ENCODE measurements at places on chromosomes 7 and 10.

GRCh38 chr10:76209135-76209534 lies 777.7 kb downstream of the LRMDA start:
- DNase-seq: no peak

GRCh38 chr7:92808006-92808405 lies 28.4 kb downstream of the CDK6 start:
- no peak for DNase-seq

GRCh38 chr10:132803416-132804210 lies 17.7 kb upstream of the NKX6-2 start:
- DNase-seq: no peak

DNA sequence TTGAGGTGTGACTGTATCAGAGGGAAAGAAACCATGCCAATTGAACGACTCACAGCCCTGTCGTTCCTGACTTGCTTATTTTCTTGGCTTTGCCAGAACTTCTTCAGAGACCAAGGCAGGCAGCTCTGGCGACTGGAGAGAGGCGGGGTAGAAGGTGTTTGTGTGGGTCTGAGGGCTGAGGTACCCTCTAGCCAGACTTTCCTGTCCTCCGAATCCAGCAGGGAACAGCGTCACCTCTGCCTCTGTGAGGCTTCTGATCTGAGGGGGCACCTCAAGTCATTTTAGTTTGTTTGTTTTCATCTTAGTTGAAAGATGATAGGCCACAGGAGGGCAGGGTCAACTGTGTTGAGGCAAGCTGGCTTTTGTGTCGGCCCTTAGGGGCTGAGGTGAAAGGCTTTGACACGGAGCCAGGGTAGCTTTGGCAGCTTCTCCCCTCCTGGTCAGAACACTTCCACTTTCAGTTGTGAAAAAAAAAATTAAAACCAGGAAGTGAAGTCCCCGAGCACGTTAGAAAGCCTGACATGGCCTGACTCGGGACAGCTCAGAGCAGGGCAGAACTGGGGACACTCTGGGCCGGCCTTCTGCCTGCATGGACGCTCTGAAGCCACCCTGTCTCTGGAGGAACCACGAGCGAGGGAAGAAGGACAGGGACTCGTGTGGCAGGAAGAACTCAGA lies 1.9 kb downstream of the ACSL5 start:
- DNase-seq: no peak

DNA sequence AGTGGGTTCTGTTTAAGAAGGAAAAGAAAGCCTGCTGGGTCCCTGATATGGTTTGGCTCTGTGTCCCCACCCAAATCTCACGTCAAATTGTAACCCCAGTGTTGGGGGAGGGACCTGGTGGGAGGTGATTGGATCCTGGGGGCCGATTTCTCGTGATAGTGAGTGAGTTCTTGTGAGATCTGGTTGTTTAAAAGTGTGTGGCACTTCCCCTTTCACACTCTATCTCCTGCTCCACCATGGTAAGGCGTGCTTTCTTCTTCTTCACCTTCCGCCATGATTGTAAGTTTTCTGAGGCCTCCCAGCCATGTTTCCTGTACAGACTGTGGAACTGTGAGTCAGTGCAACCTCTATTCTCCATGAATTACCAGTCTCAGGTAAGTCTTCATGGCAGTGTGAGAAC lies 42.6 kb downstream of the INPP5A start:
- DNase-seq: no peak

DNA sequence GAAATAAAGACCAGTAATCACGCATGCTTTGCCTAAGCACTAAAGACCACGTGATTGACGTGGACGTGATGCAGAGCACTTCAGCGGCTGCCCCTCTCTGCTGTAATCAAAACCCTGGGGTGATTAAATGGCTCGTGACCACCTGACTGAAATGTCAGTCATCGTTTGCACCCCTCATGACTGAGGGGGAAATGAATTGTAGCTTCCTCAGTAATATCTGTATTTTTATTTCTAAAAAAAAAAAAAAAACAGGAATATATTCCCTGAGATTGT lies 148.1 kb upstream of the RSU1 start:
- no peak for DNase-seq

GRCh38 chr10:56279270-56279669 lies 81.8 kb downstream of the ZWINT start:
- no peak for DNase-seq

DNA sequence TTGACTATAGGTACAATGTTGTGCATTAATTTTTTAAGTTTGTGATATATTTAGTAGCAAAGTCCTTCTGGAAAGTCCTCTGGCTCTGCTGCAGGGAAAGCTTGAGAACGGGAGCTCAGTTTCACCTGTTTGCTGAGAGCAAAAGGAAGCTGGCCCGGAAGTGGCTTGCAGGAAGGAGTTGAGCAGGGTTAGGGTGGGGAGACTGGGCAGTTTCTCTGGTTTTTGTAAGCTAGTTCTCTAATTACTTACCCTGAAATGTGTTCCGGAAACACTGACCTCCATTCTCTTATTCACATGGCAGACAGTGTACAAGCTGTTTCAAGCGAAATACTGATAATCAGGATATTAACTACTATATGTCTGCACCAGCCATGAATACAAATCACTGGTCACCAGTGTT lies 22.3 kb downstream of the MAP3K8 start:
- DNase-seq: no peak

DNA sequence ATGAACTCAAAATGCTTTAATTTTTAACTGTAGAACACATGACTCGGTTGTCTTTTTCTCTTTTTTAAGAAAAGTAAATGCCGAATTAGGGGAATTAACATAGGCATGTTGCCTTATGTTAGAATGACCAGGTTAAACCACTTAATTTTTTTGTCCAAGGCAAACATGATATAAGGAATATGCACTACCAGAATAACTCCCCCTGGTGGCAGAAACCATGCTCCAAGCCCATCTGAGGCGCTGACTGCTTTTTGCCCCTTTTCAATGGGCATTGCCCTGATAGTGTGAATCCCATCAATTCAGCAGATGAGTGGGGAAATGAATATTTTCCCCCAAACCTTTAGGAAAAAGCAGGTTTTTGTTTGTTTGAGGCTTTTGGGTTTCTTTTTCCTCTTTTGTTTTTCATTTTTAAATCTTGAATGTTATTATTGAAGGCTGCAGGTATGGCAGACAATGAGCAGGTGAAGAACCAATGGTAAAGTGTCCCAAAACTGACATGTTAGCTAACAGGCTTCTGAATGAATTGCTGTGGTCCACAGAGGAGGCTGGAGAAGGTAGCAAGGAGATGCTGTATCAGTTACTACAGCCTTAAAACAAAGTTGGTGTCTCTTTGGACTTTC lies 284.3 kb downstream of the SORCS3 start:
- no peak for DNase-seq

GRCh38 chr7:80848841-80849240 lies 70.0 kb downstream of the SEMA3C start:
- DNase-seq: no peak

- DNase-seq: no peak
These were observed 30.0 kb downstream of the MAP3K8 start for GRCh38 chr10:30463944-30464451.

DNA sequence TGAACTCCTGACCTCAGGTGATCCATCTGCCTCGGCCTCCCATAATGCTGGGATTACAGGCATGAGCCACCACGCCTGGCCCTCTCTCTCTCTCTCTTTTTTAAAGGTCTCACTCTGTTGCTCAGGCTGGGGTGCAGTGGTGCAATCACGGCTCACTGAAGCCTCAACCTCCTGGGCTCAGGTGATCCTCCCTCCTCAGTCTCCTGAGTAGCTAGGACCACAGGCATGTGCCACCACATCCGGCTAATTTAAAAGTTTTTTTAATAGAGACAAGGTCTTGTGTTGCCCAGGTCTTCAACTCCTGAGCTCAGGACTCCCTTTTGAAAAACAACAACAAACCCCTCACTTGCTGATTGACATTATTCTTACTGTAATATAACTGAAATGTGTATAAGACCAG lies 11.6 kb downstream of the PALD1 start:
- DNase-seq: no peak

DNA sequence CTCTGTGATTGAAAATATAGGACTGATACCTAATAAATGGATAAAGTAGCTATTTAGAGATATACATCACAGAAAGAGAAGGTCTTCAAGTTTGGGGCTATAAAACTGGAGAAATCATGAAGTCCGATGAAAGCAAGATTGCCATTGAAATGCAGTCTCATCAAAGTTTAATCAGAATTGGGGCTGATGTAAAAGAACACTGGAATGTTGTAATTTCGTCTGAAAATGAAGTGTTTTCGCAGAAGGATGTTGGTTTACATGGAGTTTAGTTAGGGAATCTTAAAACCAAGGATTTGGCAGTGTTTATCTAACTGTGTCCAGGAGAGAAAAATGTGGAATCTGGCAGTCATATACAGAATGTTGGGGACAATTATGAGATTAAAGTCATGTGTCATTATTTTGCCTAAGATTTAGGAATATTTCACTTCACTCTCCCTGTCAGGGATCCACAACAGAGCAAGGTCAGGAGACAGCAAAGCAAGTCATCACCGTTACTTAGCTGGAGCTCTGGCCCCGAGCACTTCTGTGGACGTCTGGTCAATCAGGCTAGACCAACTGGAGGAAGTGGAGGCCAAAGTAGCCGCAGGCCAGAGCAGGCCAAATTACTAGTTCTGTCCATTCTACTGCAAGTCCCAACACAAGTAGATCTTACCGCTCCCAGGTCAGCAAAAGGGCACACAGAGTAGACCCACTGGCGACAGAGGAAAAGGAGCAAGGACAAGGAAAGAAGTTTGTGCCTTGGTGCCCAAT lies 37.0 kb downstream of the EPDR1 start:
- DNase-seq: no peak

GRCh38 chr10:92891885-92892690 lies 43.8 kb downstream of the EXOC6 start:
- peak; percentile 87 for DNase-seq

GRCh38 chr10:63716016-63716580 lies 194.9 kb downstream of the REEP3 start:
- DNase-seq: no peak

- DNase-seq: no peak
These were observed 1004.5 kb upstream of the C7orf33 start for GRCh38 chr7:147586110-147586509.

GRCh38 chr10:7491949-7492659 lies 81.3 kb upstream of the SFMBT2 start:
- DNase-seq: no peak

DNA sequence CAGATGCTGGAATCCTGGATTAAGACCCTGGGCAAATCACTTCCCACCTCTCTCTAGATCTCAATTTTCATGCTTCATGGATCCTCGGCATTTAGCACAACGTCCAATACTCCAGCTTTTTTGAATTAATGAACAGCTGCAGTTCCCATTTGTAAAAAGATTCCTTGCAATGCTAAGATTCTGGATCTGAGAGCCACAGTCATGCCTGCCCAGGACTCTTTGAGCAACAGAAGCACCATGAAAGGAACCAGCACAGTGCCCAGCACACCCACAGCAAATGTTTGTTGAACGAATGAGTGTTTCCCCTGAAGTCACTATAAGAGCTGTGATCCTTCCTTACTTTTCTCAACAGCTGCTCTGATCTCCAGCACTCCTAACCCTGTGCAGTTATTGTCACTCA lies 20.8 kb upstream of the DDIT4 start:
- no peak for DNase-seq

GRCh38 chr10:101933976-101934375 lies 90.4 kb upstream of the KCNIP2 start:
- DNase-seq: no peak

GRCh38 chr7:78543976-78544375 lies 745.4 kb downstream of the PHTF2 start:
- no peak for DNase-seq

Data from epithelial cell of prostate (primary cell).